Liver (tissue), 10 donors: ENCODE measurements at places on chromosomes 16 and 17. TPM values are rescaled to one million over a fixed set of nuclear protein-coding genes. Genes with fewer than 3 reads are reported as not detected.

- DNase-seq: peak; percentile 83
These were observed 1.5 kb upstream of the MAF start for GRCh38 chr16:79601931-79602627.

DNA sequence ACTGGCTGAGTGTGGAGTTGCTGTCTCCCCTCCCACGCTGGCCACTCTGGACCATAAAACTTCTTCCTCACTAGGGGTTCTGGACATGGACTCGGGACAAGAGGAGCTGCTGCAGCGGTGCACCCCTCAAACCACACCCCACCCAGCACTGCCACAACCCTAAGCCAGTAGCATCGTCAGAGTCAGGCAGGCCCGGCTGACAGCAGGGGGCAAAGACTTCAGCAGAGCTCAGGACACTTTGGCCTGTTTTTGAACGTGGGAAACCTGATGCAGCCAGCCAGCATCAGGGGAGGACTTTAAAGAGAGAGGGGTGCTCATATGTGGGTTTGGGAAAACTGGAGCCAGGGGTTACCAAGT lies 9.6 kb downstream of the MEOX1 start:
- no peak for DNase-seq

Gene TBC1D3D
- not detected for total RNA-seq

Gene SBK1
- 0.08 TPM for total RNA-seq

DNA sequence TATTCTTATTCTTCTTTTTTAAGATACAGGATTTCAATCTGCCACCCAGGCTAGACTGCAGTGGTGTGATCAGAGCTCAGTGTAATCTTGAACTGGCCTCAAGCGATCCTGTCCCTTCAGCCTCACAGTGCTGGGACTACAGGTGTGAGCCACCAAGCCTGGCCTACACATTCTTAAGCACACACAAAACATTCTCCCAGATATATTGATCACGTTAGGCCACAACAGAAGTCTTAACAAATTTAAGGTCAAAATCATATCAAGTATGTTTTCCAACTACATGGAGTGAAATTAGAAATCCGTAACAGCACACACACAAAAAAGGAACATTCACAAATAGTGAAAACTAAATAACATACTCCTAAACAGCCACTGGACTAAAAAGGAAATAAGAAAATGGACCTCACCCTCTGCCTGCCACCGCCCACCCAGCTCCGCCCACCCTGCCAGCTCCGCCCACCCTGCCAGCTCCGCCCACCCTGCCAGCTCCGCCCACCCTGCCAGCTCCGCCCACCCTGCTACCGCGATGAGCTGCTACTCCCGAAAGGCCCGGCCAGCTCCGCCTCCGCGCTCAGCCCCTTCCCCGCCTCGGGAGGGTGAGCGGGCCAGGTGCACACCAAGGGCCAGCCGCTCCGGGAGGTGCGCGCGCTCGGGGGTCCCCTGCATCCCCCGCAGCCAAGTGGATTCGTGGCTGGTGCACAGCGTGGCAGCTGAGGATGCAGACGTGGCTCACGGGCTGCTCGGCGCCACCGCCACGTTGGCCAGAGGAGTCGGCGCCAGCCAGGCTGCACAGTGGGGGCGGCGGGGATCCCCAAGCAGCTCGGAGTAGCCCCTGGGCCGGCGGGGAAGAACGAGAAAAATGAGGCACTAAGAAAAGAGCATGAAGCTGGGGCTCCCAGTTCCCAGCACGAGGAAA lies 41.2 kb downstream of the C16orf87 start:
- peak; percentile 85 for DNase-seq

DNA sequence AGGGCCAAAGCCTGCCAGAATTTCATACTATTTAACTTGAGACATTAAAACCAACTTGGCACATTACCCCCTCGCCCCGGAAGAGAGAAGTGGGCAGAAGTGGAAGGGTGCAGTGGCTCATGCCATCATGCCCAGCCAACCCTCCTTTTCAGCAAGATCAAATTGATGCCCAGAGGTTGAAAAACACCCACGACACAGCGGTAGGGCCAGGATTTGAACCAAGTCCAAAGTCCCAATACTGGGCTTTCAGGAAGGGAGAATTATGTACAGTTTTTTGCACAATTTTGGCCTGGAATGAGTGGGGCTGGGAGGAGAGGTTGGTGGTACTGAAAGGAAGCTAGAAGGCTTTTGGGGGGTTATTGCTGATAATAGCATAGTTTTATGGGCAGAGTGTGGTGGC lies 11.0 kb downstream of the PDP2 start:
- DNase-seq: no peak

GRCh38 chr17:42894283-42895184 lies 6.1 kb upstream of the G6PC1 start:
- DNase-seq: peak; percentile 59

Gene SMPD3
- total RNA-seq: 10.6 TPM
